ENCODE measurements at places on chromosomes 7 and 10.

DNA sequence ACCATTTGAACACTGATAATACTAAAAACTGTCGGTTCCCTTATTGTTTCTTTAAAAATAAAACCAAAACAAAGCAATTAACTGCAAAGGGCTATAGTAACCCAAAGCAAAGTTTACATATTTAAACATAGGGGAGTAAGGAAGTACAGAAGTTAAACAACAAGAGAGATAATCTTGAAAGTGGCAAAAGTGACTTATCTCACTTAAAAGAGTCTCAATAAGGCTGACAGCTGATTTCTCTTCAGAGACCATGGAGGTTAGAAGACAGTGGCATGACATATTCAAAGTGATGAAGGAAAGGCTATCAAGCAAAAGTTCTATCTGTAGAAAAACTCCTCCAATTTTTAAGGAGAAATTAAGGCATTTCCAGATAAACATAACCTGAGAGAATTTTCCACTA is 233.5 kb upstream of the HDAC9 start:
- no peak for DNase-seq

GRCh38 chr10:14184841-14185315 is 145.8 kb downstream of the FRMD4A start:
- peak; percentile 70 for DNase-seq

GRCh38 chr7:11217848-11218565 is 244.3 kb downstream of the PHF14 start:
- no peak for DNase-seq

- DNase-seq, result no peak
Measured at GRCh38 chr7:88586219-88586618, 173.3 kb upstream of the ZNF804B start.

DNA sequence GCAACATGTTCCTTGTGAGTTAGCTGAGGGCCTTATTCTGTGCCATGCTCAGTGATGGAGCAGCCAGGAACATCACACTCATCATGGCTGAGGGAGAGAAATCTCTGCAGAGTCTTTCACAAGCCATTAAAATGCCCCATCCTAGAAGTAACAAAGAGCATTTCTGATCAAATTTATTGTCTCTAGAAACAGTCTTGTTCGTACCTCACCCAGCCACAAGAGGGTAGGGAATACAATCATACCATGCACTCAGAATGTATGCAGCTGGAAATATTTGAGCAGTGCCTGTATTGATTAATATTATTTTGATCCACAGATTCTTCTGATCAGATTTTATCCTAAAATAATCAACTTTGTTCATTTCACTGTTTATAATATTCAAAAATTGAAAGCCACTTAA is 17.3 kb downstream of the VPS26A start:
- DNase-seq, result no peak

DNA sequence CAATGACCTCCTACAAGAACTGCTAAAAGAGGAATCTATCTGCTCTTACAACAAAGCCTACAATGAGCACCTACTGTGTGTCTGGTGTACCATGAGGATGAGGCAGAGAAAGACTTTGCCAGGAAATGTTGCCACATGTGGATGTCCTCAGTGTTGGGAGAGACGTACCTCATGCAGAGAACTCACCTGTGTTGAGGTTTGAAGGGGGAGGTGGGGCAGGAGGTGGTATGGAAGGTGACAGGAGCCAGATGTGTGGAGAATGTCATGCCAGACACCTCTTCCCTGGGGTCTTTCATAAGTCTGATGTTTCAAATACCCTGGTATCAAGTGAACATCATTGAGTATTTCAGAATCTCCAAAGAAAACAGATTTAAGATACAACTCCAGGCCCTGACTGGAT is 220.1 kb upstream of the RNF32 start:
- DNase-seq, result no peak

- no peak for DNase-seq
Measured at GRCh38 chr7:7148798-7149481, 33.4 kb upstream of the C1GALT1 start.

DNA sequence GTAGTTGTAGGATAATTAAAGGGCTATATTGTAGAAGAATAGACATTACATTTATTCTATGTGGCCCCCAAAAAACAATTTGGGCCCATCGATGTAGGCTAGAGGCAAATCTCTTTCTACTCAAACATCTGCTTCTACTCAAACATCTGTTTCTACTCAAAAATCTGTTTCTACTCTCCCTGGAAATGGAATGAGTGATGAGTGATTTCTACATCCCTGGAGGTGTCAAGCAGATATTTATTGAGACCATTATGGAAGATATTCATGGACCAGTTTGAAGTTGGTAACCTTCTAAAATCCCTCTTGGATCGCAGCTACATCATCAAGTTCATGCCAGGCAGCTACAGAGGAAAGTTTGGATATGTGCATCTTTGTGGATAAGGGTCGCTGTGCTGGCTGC is 5.1 kb upstream of the PLPP4 start:
- DNase-seq, result no peak

GRCh38 chr10:86085686-86086085 is 280.9 kb downstream of the GRID1 start:
- DNase-seq, result no peak

- no peak for DNase-seq
Measured at GRCh38 chr10:53403688-53404087, 631.1 kb upstream of the MBL2 start.

DNA sequence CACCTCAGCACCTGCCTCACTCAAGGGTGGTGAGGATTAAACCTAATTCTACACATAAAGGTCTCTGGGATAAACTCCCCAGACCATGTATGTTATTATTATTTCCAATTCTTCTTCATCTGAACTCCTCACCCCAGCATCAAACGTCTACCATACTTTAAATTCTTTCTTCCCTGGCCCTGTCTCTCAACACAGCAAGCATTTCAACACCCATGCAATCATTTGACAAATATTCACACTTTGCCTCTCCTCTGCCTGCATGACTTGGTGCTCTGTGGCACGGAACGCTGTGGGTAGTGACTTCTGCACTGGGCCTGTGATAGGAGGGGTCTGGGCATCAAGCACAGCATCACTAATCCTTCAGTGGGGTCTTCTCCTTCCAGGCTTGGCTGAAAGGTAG is 490.8 kb downstream of the TNS3 start:
- DNase-seq, result peak; percentile 57

DNA sequence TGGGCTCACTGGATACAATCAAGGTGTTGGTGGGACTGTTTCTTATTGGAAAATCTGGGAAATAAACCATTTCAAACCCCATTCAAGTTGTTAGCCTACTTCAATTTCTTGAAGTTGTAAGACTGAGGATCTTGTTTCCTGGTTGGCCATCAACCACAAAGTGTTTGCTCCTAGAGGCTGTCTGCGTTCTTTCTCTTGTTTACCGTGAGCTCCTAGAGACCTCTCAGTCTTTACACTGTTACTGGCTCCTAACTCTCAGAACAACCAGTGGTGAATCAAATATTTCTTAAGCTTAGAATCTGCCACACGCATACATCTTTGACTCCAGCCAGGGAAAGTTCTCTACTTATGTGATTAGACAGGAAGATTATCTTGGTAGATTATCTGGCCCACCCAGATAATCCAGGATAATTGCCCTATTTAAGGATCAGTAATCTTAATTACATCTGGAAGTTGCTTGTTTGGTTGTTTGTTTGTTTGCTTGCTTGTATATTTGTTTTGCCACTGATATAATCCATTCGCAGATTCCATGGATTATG is 798.7 kb downstream of the IPMK start:
- no peak for DNase-seq

DNA sequence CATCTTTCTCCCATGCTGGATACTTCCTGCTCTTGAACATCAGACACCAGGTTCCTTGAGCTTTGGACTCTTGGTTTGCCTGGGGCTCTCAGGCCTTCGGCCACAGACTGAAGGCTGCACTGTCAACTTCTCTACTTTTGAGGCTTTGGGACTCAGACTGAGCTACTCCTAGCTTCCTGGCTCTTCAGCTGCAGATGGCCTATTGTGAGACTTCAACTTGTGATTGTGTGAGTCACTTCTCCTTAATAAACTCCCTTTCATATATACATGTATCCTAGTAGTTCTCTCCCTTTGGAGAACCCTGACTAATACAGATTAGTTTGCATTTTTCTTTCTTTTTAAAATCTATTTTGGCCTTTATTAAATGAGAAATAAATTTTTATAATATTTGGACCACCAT is 276.2 kb upstream of the SEMA3C start:
- DNase-seq, result no peak

GRCh38 chr10:9253121-9253520 is 1198.6 kb downstream of the GATA3 start:
- no peak for DNase-seq

DNA sequence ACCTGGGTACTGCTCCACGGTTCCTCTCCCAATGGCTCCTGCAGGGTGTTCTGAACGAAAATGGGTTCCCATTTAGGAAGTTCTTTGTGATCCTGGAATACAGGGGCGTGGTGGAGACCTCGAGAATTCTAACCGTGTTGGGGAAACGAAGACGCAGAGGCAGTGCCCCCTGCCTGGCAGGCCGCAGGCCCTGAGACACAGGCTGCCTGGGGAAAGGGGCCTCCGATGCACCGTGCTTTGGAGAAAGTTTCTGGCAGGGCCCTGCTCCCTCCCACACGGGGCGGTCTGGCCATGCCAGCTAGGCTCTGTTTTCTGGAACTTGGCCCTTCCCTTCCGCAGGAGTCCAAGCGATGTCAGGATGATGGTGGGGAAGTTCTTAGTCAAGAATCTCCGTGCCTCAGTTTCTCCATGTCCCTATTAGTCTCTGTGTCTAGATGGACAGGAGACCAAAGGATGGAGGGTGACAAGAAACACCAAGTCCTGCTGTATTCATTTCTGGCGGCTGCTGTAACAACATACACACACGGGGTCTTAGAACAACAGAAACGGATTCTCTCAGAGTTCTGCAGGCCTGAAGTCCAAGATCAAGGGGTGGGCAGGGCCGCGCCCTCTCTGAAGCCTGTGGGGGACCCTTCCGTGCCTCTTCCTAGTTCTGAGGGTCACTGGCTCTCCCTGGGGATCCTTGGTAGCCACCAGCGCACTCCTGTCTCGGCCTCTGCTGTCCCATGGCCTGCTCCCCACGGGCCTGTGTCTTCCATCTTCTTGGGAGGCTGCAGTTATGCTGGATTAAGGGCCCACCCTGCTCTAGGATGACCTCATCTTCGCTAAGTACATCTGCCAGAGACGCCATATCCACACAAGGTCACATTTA is 27.7 kb downstream of the PRKAG2 start:
- no peak for DNase-seq

DNA sequence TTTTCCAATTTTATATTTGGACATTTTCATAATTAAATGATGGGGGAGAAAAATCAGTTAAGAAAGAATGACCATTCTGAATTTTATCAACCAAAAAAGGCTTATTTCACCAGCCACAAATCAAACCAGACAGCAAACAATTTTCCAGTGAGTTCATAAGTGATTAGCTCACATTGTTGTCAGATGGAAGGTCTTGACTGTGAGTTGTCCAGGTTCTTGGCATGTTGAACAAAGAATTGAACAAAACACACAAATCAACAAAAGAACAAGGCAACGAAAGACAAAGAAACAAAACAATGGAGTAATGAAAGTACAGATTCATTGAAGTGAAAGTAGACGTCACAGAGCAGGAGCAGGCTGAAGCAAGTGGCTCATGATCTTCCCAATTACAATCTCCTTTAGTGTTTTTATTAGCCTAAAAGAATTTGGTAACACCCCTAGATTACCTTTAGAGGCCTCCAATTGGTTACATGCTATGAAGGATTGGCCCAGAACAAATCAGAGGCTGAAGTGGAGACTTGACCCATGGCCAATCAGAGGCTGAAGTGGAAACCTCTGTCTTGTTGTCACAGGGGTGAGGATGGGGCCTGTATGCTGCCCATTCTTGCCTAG is 248.7 kb downstream of the NEBL start:
- no peak for DNase-seq

DNA sequence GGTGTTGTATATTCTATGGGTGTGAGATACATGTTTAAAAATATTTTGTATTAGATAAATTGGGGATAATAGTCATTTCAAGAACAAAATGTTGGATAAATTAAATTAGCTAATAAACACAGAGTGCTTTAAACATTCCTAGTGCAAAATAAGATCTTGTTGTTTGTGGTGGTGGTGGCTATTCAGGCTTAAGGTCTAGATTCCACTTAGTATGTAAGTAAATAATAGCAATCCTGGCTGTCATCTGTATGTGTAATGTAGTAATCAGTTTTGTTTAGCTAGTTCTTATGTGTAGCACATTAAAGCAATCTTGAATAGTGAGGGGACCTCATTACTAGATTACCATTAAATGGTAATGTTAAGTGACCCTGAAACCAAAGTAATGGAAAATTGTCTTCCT is 48.7 kb downstream of the KAT6B start:
- no peak for DNase-seq

- DNase-seq, result no peak
Measured at GRCh38 chr7:543501-544337, 24.1 kb upstream of the PDGFA start.

DNA sequence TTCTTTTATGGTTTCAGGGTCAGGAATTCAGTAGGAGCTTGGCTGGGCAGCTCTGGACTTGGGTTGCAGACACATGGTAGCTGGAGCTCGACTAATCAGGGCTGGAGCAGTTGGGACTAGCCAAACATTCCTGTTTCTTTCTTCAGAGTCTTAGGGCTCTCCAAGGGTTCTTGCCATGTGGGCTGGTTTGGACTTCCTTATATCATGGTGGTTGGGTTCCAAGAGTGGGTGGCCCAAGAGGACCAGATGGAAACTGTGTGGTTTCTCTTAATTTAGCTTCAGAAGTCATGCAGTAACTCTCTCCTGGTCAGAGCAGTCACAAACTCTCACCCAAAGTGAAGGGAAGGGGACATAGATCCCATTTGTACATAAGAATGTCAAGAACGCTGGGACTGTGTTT is 270.1 kb upstream of the FZD1 start:
- no peak for DNase-seq

- DNase-seq, result no peak
Measured at GRCh38 chr10:125127110-125127509, 33.3 kb downstream of the CTBP2 start.

DNA sequence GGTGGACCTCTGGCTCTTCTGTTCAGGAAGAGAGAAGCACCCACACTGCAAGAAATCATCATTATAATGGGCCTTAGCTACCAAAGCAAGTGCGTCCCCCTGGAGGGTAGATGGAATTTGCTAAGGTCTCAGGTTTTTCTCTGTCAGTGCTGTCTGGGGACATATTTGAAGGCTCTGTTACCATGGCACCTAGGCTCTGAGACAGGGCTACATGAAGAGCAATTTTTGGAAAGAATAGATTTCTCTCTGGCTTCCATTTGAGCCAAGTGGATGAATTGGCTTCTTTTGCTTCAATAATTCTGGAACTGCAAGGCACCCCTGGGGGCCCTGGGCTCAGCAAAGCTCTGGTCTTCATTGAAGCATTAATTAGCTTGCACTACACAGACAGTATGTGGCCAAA is 349.1 kb upstream of the GALNT17 start:
- DNase-seq, result no peak

GRCh38 chr10:71262027-71262426 is 49.7 kb downstream of the UNC5B start:
- no peak for DNase-seq

- no peak for DNase-seq
Measured at GRCh38 chr10:58734116-58734515, 221.4 kb downstream of the BICC1 start.

GRCh38 chr7:157898802-157899505 is 562.1 kb downstream of the DNAJB6 start:
- DNase-seq, result no peak

Measured in kidney glomerular epithelial cell (primary cell).